Fibroblast of villous mesenchyme (primary cell): ENCODE measurements at places on chromosomes 3 and 15.

- no peak for DNase-seq
Observed at GRCh38 chr15:27457766-27458165, 486.8 kb downstream of the GABRG3 start.

DNA sequence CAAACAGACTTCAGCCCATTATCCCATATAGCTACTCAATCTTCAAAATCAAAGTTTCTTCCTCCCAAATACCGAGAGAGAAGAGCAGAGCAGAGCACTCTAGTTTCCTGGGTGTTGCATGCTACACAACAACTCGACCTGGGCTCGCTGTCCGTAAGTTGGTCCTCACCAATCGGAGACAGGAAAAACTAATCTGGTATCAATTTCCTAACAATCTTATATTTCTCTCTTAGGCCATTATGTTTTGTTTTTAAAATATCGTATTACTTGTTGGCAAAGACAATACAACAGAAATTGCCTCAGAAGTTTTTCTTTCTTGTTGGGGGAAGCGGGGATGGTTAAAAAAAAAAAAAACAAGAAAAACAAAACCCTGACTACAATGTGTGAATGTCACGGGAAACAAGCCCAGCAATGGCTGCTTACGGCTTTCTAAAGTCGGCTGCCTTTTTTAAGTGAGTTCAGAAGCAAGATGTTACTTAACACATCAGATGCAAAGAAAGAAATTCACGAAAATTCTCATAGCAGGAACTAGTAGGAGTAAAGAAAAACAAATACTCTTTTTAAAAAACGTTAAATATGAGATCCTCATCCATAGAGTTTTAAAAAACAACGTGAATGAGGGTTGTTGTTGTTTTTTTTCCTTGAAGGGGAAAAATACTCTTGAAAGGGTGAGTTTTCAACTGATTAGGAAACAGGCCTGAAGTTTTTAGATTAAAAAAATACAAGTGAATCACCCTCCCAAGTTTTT is 1.9 kb downstream of the VGLL4 start:
- DNase-seq: peak; percentile 83

GRCh38 chr3:77446084-77446483 is 406.2 kb downstream of the ROBO2 start:
- DNase-seq: no peak

DNA sequence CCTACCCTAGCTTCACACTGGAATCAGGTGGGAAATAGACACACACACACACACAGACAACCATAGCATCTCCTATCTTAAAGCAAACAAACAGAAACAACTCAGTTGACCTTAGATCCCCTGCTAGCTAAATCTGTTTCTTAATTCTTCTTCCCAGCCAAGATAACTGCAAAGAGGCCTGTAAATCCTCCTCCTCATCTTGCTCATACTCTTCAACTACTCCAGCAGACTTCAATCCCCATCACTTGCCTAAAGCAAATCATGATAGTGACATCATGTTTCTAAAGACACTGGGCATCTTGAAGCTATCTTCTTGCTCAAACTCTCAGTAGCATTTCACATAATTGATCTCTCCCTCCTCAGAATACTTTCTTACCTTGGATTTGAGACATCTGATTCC is 303.0 kb downstream of the RBMS3 start:
- peak; percentile 43 for DNase-seq
